ENCODE measurements at places on chromosomes 12 and 14. TPM values are rescaled to one million over a fixed set of nuclear protein-coding genes. Genes with fewer than 3 reads are reported as not detected.

GAS2L3 gene
- 9.2 TPM for total RNA-seq

MAP3K9 gene
- total RNA-seq: 3.8 TPM

SERPINA3 gene
- 11.2 TPM for total RNA-seq

GZMH gene
- total RNA-seq: not detected

PUS7L gene
- total RNA-seq: 3.1 TPM

Measured in A549 treated with CORT108297 at 1 μM for 4 hours (cell line).